ENCODE measurements at places on chromosomes 7 and 10.

- DNase-seq = no peak
Measured at GRCh38 chr7:133836666-133837065, 290.5 kb upstream of the LRGUK start.

- no peak for DNase-seq
Measured at GRCh38 chr10:97519342-97519741, 20.6 kb downstream of the UBTD1 start.

GRCh38 chr10:97297556-97298222 is 5.3 kb upstream of the ARHGAP19 start:
- no peak for DNase-seq

- no peak for DNase-seq
Measured at GRCh38 chr10:1034758-1035157, 9.1 kb upstream of the IDI2 start.

DNA sequence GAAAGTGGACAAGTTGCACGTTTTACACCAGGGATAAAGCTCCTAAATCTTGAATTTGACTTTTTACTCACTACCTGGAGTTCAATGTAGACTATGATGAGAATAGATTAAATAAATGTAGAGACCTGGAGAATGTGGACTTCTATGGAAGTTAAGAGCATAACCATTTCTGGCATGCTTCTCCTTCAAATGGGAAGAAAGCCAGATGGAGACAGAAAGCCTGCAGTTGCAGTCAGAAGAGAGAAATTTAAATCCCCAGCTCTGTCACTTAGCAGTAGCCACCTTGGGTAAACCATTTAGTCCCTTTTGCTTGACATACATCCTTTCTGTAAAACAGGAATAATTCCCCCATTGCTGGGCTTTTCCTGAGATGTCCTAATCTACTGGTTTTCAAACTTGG is 355.3 kb upstream of the AUTS2 start:
- no peak for DNase-seq

- no peak for DNase-seq
Measured at GRCh38 chr7:127738859-127739258, 86.9 kb downstream of the SND1 start.

GRCh38 chr7:5754981-5755599 is 26.4 kb downstream of the RNF216 start:
- no peak for DNase-seq

- DNase-seq = no peak
Measured at GRCh38 chr10:54905578-54906192, 104.7 kb upstream of the PCDH15 start.

DNA sequence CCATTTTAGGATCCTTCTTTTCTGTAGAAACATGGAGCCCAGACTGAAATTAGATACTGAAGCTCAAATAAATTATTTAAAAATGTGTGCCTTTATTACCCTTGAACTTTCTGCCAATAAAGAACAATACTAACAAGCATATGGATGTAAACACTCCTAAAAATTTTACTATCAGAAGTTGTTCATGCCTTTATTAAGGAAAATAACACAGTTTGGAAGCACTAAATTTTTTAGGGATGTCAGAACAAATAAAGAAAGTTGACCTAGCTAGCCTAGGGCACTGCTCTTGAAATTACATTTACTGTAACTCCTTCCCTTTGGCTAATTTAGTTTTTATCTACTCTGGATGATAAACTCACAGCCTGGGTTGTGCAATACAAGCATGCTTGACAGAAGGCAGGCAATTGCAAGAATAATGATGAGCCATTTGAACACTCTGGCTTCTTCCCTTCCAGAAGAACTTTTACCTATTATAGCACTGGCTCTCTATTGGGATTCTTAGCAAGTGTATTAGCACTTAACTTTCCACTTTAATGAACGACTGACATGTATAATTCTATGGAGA is 351.7 kb upstream of the C7orf33 start:
- no peak for DNase-seq

- no peak for DNase-seq
Measured at GRCh38 chr10:125562737-125563136, 120.2 kb downstream of the TEX36 start.

GRCh38 chr10:16745061-16745460 is 72.2 kb downstream of the RSU1 start:
- no peak for DNase-seq

- DNase-seq = no peak
Measured at GRCh38 chr7:4606797-4607196, 75.3 kb upstream of the FOXK1 start.

- DNase-seq = no peak
Measured at GRCh38 chr7:52944921-52945320, 90.5 kb upstream of the POM121L12 start.

- no peak for DNase-seq
Measured at GRCh38 chr10:127210936-127211466, 14.6 kb upstream of the INSYN2A start.

Measured in activated CD4-positive, alpha-beta T cell treated with anti-CD3 and anti-CD28 coated beads, Interleukin-2, Interleukin-6, amounts not matched to agents 100 ng/mL and 50 ng/mL, durations not matched to agents 16 hours and 8 hours (primary cell).